Cortex of kidney (tissue), 1 donor: ENCODE measurements at places on chromosomes 3 and 15.

DNA sequence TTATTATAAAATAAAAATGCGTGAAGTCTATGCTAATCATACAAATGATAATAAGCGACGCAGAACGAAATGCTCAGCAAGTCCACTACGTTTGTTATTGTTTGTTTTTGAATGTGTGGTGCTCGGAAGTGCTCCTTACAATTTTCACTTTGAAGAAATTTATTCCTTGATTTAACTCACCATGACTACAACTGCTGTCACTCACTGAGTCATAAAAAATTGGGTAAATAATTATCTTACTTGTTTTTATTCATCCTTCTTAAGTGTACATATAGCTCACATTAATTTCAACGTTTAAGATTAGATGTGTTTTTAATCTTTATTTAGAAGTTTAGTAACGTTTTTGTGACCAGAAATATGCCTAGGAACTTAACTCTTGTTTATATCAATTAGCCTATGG is 66.7 kb upstream of the NANOGP8 start:
- no peak for DNase-seq

- DNase-seq: no peak
Observed at GRCh38 chr15:52224211-52224610, 33.0 kb upstream of the GNB5 start.

GRCh38 chr15:73856458-73857192 is 16.7 kb upstream of the TBC1D21 start:
- DNase-seq: no peak

GRCh38 chr3:55405436-55405835 is 81.7 kb downstream of the WNT5A start:
- DNase-seq: no peak

GRCh38 chr3:13529196-13530112 is 19.5 kb upstream of the FBLN2 start:
- no peak for DNase-seq

GRCh38 chr3:120449701-120450599 is 842 bp downstream of the FSTL1 start:
- no peak for DNase-seq

DNA sequence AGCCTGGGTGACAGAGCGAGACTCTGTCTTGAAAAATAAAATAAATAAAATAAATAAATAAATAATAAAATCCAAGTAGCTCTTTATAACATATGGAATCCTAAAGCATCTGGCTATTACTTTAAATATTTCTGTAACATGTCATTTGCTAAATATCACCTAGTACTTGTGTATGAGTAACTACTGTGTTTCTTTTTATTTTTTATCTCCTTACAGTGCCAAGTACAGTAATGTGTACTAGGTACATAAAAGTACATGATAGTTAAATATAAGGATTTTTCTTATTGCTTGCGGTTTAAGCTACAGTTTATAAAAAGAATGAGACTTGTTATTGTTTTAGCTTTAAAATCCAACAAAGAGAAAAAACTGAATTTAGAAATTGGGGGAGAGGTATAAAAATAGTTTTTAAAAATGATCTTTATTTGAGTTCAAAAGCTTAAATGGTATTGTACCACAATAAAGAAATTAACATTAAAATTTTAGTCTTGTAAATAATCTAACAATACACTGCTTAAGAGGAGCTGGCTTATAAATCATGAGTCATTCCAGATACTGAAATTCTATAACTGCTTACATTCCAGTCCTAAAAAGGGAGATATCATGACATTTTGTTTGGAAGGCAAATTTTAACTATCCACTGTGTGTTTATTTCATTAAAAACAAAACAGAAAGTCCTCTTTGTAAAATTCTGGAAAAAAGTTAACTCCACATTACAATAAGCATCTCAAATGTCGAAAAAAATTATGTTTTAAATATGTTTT is 73.1 kb downstream of the FGF7 start:
- no peak for DNase-seq

DNA sequence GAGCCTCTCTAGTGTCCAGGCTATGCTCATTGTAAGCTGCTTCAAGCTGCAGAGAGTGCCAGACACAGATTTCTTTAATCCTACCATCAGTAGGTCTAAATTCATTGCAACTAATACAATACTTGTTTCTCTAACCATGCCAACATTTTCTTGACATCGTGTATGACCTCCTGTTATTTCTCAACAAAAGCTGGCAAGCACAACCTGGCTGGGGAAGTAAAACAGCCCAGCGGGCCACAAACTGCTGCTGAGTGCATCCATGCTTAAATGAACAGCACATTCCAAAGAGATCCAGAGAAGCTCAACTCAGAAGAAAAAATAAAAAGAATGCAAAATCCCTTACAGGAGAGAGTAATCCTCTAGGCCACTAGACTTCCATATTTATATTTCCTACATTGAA is 36.5 kb downstream of the GMNC start:
- no peak for DNase-seq

DNA sequence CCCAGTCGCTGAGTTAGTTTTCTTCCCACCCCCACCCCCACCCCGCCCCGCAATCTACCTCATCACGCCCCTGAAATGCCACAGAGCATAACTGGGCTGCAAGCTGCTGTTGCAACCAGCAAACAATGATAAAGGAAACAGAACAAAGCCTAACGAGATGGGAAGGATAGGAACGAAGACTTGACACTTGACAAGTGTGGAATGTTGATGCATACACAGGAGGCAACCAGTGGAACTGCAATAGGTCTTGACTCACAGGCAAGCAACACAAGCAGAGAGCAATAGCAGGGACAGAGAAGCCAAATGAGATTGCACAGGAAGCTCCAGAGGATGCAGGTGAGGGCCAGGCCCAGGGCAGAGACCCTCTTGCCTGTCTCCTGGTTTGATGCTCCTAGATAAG is 225.9 kb downstream of the IGSF11 start:
- no peak for DNase-seq

DNA sequence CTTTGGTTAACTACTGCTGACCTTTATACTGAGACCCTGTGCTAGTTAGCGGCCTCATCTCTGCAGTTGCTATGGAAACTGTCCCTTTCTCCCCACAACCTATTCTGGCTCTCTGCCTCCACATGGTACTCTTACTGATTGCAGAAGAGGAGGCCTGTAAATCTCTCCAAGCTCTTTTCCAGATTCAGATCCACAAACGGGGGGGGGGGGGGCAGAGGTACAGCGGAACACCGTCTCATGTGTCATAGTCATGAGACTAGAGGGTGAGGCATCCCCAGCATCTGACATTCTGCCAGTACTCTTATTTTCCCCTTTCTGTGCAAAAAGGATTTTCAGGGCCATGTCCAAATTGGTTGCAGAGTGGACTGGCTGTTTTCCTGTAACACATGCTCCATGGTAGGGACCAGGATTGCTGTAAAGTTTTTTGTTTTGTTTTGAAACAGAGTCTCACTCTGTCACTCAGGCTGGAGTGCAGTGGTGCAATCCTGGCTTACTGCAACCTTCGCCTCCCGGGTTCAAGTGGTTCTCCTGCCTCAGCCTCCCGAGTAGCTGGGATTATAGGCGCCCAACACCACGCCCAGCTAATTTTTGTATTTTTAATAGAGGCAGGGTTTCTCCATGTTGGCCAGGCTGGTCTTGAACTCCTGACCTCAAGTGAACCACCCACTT is 8.3 kb upstream of the MAP1A start:
- DNase-seq: no peak

DNA sequence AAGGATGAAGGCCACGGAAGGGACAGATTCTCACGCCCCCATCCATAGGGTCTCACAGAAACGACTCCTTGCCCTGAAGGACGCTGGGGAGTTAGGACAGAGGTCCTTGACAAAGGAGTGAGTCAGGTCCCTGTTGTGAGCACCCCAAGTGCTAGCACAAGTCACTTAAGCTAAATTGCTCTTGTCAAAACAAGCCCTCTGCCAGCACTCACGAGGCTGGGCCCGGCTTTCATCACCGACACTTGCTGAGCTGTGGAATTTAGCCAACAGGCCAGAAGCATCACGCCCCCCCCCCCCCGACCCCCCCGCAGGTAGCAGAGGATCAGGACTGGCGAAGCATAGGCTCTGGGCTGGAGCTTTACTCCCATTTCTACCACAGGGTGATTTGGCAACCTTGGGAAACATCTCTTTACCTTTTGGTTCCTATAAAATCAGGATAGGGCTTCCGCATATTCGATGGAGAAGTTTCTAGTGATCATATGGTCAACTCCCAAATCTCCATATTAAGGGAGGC is 75.4 kb downstream of the ADCY5 start:
- no peak for DNase-seq
